Stimulated activated CD4-positive, alpha-beta T cell treated with anti-CD3 and anti-CD28 coated beads, TNF-alpha, amount 100 ng/mL, for 4 hours (primary cell): ENCODE measurements at places on chromosomes 11 and 22.

DNA sequence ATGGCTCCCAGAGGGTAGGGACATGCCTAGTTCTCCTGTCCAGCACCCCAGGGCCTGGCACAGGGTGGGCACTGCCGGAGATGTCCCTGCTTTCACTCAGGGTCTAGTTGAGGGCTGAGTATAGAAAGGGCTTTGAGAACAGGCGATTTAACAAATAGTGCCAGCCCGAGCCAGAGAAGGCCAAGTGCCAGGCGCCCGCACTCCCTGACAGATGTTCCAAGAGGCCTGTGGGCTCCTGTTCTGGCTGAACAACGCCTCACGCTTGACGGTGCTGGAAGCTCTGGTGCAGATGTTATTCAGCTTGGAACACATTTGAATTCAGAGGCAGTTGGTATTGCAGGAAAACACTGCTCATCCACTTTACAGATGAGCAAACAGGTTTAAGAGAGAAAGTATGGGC, 46.5 kb downstream of the NFAM1 start:
- DNase-seq = no peak

- no peak for DNase-seq
Observed at GRCh38 chr11:32940865-32941264, 48.3 kb downstream of the QSER1 start.

DNA sequence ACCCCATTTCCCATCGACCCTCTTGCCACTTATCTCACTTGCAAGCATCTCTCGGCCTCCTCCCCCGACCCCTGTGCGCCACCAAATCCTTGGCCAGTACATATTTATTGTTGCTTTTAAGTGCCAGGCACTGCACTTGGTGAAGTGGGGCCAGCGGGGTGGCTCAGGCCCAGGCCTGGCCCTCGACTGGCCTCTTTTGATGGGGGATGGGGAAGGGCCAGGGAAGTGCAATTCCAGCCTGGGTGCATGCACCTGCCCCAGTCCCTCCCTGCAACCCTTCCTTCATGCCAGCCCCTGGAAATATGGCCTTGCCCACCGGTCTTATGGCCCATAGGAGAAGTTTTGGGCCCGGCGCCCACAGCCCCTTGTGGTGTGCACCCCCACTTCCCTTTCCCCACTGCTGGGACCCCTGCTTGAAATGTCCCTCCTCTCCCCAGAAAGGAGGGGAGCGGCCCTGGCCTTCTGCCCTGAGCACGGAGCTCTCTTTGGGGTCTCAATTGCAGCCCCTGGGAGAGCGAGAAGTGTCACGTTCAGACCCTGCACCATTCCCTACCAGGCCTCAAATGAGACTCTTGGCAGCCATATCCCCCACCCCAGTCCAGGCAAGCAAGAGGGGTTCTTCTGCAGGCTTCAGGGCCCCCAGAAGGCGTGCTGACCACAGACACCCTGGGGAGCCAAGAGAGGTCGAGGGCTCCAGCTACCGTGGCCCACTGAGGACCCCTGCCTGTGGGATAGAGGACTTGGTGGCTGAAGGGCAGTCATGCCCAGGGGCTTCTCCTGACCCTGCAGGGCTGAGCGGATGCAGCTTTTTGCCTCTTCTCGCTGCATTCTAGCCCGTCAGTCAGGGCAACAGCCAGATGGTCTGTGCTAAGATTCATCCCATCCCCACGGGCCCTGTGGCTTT, 961 bp downstream of the SUSD2 start:
- no peak for DNase-seq

GRCh38 chr22:25057013-25057881, 104.7 kb downstream of the KIAA1671 start:
- peak; percentile 65 for DNase-seq
